MCF 10A (cell line): ENCODE measurements at places on chromosomes 12 and 14. TPM values are rescaled to one million over a fixed set of nuclear protein-coding genes. Genes with fewer than 3 reads are reported as not detected.
A peak's percentile ranks its signal among the peaks of the same experiment; 100 is the strongest.

The NCKAP5L gene
- 19.9 and 23.1 TPM in 2 replicates for total RNA-seq

GRCh38 chr14:39641224-39641623 lies 209.0 kb upstream of the FBXO33 start:
- H3K27ac ChIP-seq: no peak overlapping the region
- DNase-seq: no peak
- peaks cover 36% of the 10 kb centered on the region for H3K27me3 ChIP-seq
- no peak overlapping the region for H3K4me3 ChIP-seq
- no peaks in the 10 kb centered on the region for H3K36me3 ChIP-seq

The FGF6 gene
- total RNA-seq: not detected in 2 replicates

- peak overlapping the region; percentile 86 for H3K4me3 ChIP-seq
- H3K27me3 ChIP-seq: no peaks in the 10 kb centered on the region
- DNase-seq: no peak
- H3K36me3 ChIP-seq: peaks cover 73% of the 10 kb centered on the region
Observed at GRCh38 chr14:73714656-73715081, 485 bp upstream of the PNMA1 start.

The BMP4 gene
- total RNA-seq: 0.28 and 0.54 TPM in 2 replicates

DNA sequence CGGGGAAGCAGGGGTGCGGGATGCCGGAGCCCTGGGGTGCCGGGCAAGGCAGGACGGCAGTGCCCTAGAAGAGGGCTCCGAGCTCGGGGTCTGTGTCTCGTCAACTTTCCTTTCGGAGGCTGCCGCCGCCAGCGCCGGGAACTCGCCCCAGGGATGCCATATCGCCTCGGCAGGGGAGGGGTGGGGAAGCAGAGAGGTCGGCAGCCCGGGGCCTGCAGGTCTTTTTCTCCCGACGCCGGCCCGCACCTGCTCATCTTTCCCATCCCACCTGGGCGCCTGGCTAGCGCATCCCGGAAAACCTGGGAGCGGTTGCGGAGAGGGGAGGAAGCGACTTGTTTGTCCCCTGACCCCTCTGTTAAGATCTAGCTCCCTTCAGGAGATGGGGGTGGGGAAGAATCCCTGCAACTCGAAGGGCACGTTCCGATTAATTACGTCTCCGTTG lies 547 bp downstream of the CNTN1 start:
- peaks cover 50% of the 10 kb centered on the region for H3K27me3 ChIP-seq
- no peak overlapping the region for H3K4me3 ChIP-seq
- no peak overlapping the region for H3K27ac ChIP-seq

DNA sequence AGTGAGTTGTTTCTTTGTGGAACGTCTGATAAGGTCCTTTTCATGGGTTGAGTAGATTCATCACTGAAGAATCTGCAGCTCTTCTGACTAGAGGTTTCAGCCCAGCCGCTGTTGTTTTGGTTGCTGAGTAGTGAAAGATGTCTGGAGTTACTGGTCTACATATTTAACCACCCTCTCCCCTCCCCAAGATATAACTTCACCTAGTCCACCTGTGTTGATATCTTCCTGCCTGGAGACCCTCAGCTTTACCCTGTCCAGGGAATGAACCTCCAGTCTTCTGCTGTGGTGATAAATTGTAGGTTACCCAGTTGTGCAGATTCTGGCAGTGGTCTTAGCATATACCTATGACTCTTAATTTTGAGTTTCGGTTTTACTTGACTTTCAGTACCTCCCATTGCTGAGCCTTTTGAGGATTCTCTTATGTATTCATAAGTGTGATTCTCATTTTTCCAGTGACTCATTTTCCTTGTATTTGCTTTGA lies 62.9 kb downstream of the CCDC91 start:
- no peaks in the 10 kb centered on the region for H3K36me3 ChIP-seq
- H3K4me1 ChIP-seq: peaks cover 33% of the 10 kb centered on the region
- H3K27ac ChIP-seq: no peak overlapping the region
- DNase-seq: no peak

- DNase-seq: no peak
- H3K27ac ChIP-seq: no peak overlapping the region
- H3K27me3 ChIP-seq: peaks cover 64% of the 10 kb centered on the region
Observed at GRCh38 chr14:71905860-71906259, 26.4 kb upstream of the RGS6 start.

GRCh38 chr12:57104292-57104910 lies 6.8 kb downstream of the STAT6 start:
- no peaks in the 10 kb centered on the region for H3K27me3 ChIP-seq
- H3K4me1 ChIP-seq: peaks cover 10% of the 10 kb centered on the region
- DNase-seq: no peak
- H3K4me3 ChIP-seq: no peak overlapping the region

GRCh38 chr14:56501909-56502530 lies 77.6 kb upstream of the TMEM260 start:
- peaks cover 30% of the 10 kb centered on the region for H3K27me3 ChIP-seq
- H3K4me1 ChIP-seq: no peaks in the 10 kb centered on the region
- no peak overlapping the region for H3K27ac ChIP-seq
- H3K4me3 ChIP-seq: no peak overlapping the region

DNA sequence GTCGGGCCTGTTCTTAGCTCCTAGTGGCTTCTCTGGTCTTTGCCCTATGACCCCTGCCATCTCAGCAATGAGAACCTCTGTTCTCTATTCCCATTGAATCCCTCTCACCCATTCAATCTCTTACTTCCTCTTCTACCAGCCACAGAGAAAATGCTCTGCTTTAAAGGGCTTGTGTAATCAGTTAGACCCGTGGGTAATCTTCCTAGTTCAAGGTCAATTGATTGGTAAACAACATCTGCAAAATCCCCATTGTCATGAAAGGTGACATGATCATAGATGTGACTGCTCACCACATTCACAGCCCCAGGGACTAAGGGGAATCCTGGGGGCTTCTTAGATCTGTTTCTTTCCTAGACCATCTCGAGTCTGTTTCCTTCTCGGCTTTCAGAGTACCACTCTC lies 7.2 kb upstream of the CCDC197 start:
- peaks cover 8% of the 10 kb centered on the region for H3K4me1 ChIP-seq
- no peaks in the 10 kb centered on the region for H3K27me3 ChIP-seq
- no peaks in the 10 kb centered on the region for H3K36me3 ChIP-seq
- no peak for DNase-seq
- no peak overlapping the region for H3K4me3 ChIP-seq

DNA sequence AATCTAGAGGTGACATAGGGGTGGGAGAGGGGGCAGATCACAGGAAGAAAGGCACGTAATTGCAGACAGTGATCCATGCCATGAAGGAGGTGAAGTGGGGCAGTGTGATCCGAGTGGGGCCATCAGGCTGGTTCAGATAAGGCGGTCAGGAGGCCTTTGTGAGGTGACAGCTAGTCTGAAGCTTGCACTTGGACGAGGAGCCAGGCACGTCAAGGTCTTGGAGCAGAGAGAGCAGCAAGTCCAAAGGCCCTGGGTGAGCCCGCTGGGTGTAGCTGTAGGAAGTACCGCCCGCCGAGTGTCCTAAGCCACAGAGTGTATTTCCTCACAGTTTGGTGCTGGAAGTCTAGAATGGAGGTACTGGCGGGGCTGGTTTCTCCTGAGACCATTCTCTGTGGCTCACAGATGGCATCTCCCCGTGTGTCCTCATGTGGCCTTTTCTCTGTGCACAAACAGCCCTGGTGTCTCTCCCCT lies 23.6 kb downstream of the RHOF start:
- H3K36me3 ChIP-seq: no peaks in the 10 kb centered on the region
- no peaks in the 10 kb centered on the region for H3K27me3 ChIP-seq
- peaks cover 5% of the 10 kb centered on the region for H3K4me1 ChIP-seq
- H3K27ac ChIP-seq: no peak overlapping the region
- DNase-seq: no peak
- no peak overlapping the region for H3K4me3 ChIP-seq
